ENCODE measurements at places on chromosomes 11 and 22.

DNA sequence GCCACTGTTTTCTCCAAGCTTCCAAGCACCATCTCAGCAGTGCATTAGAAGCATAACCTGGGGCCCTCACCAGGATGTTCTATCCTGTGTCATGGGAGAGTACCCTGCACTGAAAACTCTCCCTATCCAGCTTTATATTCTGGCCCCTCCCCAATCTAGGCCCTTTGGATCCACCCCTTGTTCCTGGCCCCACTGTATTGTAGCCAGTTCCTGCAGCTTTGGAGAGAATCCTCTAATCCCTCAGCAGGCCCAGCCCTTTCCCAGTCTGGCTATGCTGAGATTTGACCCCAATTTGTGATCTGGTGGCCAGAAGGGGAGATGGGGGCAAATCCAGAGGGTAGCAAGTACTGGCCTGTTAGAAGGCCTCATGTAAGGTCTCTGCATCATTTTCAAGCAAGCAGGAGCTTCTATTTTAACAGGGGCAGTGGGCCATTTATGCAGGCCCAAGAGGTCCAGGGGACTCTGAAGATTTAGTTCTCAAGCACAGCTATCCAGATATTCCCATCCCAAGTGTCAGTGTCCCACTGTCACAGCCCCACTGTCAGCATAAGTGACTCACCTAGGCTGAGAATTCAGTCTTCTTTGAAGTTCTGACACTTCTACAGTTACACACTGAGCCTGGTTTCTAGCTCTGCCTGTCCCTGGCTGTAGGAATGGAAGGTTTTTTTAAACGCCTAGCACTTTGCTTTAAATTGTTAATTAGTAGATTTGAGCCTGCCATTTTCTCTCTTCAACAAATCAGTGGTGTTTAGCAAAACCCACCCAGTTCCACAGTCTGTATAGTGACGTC, 589.5 kb upstream of the CADM1 start:
- no peak for DNase-seq

GRCh38 chr22:39988386-39989114, 6.2 kb upstream of the FAM83F start:
- DNase-seq = no peak

DNA sequence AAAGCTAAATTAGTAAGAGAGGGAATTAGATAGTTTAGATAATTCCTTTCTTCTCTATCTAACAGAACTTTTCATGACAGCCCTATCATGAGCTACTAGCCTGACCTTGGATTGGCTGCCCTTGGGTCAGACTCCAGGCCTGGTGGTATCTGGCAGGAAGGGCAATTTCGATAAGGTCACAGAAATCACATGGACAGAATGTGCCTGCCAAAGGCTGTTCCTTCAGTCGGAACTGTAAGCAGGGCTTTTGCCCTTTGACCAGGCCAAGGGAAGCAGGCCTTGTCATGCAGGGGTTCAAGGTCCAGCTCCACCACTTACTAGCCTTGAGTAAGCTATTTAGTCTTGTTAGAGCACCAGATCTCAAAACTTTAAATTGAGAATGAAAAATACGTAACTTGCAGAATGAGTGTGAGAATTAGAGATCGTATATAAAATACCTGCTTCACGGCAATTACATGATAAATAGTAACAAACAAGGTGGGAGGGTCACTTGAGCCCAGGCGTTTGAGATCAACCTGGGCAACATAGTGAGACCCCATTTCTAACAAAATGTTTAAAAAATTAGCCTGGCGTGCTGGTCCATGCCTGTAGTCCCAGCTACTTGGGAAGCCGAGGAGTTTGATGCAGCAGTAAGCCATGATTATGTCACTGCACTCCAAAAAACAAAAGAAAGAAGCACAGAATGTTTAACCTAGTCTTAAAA, 60.8 kb upstream of the SC5D start:
- DNase-seq = no peak

- DNase-seq = no peak
Measured at GRCh38 chr11:130458410-130458729, 9.9 kb downstream of the ADAMTS15 start.

GRCh38 chr22:11253000-11253511, 4274.9 kb upstream of the OR11H1 start:
- no peak for DNase-seq

GRCh38 chr22:45775569-45776312, 104.1 kb downstream of the ATXN10 start:
- DNase-seq = no peak

DNA sequence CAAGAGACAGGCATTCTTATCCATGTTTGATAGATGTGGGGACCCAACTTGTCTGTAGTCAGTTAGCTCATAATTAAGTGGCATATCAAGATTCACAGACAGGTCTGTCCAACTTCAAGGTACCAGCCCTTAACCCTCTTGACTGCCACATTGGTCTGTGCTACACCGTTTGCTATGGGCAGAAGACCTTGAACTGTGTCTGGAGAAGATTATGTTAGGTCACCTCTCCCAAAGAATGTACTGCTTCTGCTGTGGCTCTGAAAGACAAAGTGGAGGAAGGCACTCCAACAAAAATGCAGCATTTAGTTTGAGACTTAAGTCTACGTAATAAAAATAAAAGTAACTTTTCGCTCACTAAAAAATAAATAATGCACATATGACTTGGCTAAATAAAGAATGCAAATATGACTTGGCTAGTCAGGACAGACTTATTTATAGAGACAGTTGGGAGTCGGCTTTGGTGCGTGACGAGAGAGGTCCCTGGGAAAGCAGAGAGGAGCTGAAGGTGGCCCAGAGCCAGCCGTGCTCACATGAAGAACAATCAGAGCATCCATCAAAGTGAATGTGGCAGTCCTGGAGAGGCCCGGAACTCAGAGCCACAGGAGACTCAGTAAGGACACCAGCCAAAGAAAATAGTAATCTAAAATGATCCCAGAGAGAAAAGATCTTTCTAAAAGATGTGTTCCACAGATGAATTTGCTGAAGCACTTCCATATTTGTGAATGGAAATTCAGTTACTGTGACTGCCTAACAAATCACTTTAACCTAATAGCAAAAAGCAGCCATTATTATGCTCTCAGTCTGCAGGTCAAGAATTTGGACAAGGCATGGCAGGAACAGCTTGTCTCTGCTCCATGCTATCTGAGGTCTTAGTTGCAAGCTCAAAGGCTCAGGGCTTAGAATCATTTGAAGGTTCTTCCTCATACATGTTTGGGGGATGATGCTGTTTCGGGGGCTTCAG, 35.0 kb downstream of the CWC15 start:
- no peak for DNase-seq

DNA sequence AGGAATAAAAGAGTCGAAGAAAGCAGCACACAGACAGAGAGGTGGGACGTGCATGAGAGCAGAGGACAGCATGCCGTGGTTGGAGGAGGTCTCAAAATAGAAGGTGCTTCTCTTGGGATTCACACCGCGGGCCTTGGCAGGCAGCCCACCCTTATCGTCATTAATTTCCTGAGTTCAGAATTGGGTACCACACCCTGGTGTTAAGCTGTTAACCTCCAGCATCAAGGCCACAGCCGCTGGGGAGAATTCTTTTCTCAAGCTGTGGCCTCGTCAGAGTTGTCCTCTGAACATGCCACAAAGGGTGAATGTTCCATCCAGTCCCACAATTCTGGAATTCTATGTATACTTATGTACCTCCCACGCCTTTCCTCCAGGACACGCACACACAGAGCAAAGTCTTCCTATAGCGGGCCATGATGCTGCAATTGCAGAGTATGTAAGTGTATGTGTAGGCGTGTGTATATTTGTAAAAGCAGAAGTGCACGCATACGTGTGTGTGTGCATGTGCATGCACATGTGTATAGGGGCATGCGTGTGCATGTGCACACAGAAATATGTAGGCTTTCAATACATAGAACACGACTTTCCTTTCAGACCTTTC, 39.0 kb downstream of the ADAMTS8 start:
- DNase-seq = no peak

DNA sequence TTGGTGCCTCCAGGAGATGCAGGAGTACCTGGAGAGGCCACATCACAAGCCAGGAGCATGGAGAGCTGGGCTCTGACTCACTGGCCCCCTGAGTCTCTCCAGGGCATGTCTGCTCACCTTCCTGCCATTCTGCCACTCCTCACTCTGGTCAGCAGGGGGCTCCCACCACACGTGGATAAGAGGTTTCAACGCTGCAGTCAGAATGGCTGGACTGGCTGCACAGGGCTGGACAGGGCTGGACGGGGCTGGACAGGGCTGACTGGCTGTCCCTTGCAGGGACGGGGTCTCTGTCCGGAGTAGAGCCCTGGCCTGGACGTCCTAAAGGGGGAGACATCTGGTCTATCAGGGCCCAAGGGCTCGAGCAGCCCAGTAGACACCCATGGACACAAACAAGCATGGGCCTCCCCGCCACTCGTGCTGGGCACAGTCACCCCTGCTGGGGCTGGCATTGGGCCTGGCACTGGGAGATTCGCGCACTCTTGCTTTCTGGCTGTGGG, 34.6 kb downstream of the CYTH4 start:
- DNase-seq = peak; percentile 77

- no peak for DNase-seq
Measured at GRCh38 chr11:62732830-62733229, 4.5 kb downstream of the TTC9C start.

DNA sequence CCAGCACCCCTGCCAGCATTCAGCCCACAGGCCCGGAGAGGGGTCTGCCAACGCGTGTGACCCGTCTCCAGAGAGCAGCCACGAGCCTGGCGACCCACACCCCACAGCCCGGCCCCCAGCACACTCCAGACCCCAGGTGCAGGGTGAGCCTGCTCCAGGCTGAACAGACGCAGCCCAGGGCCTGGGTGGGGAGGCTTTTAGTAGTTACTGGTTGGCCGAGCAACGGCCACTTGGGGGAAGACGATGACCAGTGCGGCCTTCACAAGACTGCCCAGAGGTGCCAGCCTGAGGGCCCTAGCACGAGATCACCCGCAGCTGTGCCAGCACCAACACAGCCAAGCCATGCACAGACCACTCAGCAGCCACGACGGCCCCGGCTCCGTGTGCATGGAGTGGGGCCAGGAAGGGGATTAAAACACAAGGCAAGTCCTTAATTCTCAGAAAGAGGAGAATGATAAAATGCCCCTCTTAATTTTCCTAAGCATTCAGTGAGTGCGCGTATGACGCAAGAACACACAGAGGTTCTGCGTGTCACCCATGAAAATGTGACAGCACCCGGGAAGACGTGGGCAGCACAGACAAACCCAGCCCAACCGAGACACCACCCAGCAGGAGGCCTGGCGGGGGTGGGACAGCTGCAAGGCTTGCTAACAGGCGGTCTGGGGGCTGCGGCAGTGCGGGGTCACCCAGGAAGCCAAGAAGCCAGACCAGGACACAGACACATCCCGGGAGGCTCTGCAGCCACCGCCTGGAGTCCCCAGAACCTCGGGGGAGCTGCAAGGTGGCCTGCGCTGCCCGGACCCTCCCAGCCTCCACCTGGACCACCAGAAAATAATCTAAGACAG, 47.6 kb downstream of the BRD1 start:
- no peak for DNase-seq

DNA sequence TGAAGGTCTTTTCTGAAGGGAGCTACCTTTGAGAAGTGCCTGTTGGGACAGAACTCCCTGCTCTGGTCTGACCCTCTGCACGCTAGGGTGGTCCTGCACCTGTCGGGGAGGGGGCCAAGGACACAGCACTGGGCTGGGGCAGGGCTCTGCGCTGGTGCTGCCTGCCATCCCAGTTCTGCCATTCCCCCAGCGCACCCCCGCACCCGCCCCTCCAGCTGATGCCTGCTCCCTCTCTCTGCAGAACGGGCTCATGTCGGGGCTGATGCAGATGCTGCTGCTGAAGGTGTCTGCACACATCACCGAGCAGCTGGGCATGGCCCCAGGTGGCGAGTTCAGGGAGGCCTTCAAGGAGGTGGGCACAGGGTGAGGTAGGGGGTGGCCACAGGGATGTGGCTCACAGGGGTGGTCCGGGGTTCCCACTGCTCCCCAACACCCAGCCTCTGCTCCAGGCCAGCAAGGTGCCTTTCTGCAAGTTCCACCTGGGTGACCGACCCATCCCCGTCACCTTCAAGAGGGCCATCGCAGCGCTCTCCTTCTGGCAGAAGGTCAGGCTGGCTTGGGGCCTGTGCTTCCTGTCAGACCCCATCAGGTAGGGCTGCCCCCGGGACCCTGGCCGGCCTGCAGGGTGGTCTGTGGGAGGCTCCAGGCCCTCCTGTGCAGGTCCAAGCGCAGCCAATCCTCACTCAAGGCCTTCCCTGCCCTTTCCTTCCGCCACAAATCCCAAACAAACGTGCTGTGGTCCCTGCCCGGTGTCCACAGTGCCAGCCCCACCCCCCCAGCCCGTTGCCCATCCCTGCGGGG, 3.6 kb upstream of the SELENOO start:
- DNase-seq = no peak

GRCh38 chr11:91972665-91973266, 251.9 kb upstream of the FAT3 start:
- no peak for DNase-seq

All from right renal pelvis (tissue), 4 donors.